ENCODE measurements at places on chromosomes 16 and 17.
A peak's percentile ranks its signal among the peaks of the same experiment; 100 is the strongest.

DNA sequence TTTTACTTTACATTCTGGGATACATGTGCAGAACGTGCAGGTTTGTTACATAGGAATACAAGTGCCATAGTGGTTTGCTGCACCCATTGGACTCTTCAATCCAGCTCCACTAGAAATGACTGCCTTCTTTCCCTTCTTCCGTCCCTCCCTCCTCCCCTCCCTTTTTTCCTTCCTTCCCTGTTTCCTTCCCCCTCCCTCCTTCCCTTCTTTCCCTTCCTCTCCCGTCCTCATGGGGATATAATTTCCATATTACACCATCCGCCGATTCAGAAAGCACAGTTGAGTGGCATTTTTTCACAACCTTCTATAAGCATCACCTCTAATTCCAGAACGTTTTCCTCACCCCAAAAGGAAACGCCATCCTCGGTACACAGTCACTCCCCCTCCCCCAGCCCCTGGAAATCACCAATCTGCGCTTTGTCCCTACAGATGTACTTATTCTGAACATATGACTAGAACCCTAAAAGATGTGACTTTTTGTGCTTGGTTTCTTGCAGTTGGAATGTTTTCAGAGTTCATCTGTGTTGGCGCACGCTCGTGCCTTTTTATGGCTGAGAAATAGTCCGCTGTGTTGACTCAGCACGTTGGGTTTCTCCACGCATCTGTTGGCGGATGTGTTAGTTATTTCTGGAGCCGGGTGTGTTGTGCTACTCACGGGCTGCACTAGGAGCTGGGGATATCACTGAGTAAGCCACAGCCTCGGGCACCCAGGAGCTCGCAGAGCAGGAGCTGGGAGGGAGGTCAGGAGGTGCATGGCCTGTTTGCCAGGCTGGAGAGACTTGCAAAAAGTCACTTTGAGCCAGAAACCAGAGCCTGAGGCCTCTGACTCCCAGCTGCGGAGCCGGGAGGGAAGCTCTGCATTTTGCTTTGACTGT lies 336.4 kb downstream of the SEC14L1 start:
- no peak for DNase-seq

DNA sequence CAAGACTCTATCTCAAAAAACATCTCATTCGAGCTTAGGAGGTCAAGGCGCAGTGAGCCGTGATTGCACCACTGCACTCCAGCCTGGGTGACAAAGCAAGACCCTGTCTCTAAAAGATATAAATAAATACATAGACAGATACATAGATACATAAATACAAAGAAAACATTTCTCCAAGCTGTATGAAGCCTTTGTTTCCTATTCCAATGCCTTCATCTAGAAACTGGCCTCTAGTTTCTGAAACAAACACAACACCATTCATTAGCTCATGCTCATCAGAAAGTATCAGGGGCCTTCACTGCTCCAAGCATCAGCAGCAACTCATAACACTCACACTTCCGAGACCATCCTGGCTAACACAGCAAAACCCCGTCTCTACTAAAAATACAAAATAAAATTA lies 10.3 kb upstream of the ASGR2 start:
- DNase-seq: no peak

DNA sequence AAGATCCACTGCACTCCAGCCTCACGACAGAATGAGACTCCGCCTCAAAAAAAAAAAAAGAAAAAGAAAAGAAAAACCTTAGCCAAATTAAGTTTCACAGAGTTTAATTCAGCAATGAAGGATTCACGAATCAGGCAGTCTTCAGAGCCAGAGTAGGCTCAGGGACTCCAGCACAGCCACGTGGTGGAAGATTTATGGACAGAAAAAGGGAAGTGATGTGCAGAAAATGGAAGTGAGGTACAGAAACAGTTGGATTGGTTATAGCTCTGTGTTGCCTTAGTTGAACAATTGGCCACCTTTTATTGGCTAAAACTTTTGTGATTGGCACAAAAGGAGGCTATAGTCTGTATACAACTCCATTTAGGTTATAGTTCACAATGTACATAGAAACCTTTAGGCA lies 256.6 kb downstream of the HS3ST3B1 start:
- no peak for DNase-seq

- DNase-seq: no peak
Measured at GRCh38 chr17:66849851-66850580, 15.1 kb downstream of the CACNG5 start.

DNA sequence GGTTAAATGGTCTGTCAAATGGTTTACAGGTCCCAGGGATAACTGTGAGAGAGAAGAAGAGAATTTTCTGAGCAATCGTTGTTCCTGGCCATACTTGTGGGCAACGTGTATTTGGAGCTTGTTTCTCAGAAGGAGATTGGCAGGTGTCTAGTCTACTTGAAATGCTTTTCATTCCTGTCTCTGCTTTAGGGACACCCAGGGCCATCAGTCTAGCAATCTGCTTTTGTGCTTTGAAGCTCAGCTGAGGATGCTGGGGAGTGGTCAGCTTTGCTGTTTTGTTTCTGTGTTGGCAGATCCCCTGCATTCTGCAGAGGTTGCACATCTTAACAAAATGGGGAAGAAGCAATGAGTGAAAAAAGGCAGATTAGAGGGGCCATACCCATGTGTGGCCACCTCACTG lies 193.7 kb downstream of the SHISA9 start:
- no peak for DNase-seq

- no peak for DNase-seq
Measured at GRCh38 chr17:17560975-17561374, 30.5 kb downstream of the PEMT start.

- no peak for DNase-seq
Measured at GRCh38 chr17:20203018-20203417, 193.9 kb downstream of the SPECC1 start.

GRCh38 chr17:73776351-73777130 lies 132.3 kb upstream of the SDK2 start:
- no peak for DNase-seq

DNA sequence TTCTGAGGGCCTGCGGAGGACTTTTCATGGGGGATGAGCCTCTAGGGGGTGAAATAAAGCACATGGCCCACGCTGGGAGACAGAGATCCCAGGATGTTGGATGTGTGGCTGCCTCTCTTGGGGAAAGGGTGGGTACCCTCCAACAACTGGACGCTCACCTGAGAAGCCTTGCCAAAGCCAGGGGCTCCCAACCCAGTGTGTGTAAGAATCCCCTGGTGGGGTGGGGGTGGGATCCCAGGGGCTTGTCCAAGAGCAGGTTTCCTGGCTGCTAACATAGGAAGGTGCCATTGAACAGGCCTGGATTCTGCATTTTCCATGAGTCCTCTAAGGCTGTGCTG lies 587 bp downstream of the SNX20 start:
- no peak for DNase-seq

- no peak for DNase-seq
Measured at GRCh38 chr16:47477679-47478078, 16.5 kb downstream of the PHKB start.

DNA sequence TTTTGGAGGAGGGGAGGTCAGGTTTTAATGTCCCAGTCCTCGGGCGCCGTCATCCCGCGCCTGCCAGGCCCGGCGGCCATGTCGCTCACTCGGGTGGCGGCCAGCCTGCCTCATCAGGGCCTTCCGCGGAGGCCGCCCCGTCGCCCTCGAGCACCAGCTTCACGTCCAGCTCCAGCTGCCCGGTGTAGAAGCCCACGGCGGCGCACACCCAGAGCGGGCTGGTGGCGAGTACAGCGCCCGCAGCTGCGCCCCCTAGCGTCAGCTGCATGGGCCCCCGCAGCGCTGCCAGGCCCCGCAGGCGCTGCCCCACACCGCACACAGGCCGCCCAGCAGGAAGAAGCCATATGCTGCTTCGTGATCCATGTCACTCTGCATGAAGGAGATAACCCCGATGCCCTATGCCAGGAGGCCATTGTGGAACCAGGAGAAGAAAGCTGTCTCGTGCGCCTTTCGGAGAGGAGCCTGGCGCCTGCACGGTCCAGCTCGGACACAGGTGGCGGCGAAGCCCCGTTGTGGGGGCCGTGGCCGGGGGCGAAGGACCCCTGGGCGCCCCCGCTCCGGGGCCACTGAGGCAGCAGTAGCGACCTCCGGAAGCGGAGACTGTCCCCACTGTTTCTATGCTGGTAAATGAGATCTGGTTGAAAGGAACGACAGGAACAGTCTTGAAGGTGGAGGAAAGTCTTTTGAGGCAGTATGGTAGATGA lies 9.6 kb downstream of the AP2B1 start:
- DNase-seq: no peak

DNA sequence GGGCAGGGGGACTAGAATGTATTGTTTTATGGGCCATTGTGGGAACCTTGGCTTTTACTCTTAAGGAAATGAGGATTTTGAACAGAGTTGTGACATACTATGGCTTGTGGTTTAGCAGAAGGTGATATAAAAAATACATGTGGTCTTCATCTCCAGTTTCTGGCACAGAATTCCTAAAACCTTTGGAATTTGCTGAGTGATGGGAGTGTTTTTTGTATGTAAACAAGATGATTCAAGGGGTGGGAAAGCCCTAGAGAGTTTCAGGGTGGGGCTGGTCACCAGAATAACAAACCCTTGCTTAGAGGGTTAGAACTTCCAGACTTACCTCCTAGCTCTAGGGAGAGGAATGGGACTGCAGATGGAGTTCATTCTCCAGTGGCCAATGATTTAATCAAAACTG lies 316.1 kb downstream of the PHKB start:
- DNase-seq: no peak

DNA sequence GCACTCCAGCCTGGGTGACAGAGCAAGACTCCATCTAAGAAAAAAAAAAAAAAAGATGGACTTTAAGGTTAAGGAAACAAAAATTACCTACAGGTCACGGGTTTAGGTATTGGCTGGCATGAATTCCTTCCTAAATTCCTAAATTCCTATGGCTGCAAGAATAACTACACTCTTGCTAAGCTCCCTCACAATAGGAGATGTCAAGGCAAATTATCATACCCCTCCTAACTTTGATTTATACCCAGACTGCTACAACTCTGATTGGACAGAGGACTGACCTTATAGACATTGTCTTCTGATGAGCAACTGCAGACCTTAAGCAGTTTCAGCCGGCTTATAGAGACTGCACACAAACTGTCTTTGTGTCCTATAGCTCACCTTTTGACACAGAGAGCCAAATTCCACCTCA lies 25.1 kb upstream of the TMC7 start:
- no peak for DNase-seq

DNA sequence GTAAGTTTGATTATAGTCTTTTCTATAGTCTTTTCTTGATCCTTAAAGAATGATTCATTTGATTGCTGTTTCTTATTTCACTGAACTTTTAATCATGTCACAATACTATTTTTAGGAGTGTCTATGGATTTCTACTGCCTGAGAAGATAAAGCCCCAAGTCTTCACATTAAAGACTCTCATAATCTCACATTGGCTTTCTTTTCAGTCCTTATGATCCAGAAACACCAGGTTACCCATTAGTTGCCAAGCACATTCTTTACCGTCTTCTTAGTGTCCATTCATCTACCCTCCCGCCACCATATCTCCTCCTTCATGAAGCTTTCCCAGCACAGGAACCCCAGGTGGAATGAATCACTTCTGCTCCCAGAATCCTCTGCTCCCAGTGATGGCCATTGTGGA lies 49.5 kb upstream of the MYOCD start:
- no peak for DNase-seq

GRCh38 chr16:67694611-67695010 lies 24.5 kb downstream of the GFOD2 start:
- no peak for DNase-seq

GRCh38 chr17:40124279-40125141 lies 2.7 kb downstream of the MSL1 start:
- peak; percentile 46 for DNase-seq

- no peak for DNase-seq
Measured at GRCh38 chr16:47577029-47577428, 115.9 kb downstream of the PHKB start.

- no peak for DNase-seq
Measured at GRCh38 chr17:81184555-81184954, 18.5 kb upstream of the AATK start.

DNA sequence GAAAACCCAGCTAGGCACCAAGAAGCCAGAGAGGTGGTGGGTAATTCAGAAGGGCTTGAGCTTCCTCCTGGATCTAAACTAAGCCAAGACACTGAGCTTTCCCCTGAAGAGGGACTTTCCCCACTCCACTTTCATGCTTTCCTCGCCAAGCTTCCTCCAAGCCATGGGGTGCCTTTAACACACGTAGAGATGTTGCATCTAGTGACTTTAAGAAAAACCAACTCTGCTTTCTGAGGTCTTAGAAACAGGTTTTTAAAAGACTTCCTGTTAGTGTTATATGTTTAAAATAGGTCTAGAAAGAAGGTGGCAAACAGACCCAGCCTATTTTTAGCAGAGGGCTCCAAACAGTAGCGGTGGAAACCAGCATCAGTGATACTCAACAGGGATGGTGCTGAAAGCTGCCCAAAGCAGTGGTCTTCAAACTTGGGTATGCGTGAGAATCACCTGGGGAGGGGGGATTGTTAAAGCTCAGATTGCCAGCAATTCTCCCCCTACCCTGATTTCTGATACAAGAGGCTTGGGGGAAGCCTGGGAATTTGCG lies 585.6 kb downstream of the CDH13 start:
- no peak for DNase-seq

DNA sequence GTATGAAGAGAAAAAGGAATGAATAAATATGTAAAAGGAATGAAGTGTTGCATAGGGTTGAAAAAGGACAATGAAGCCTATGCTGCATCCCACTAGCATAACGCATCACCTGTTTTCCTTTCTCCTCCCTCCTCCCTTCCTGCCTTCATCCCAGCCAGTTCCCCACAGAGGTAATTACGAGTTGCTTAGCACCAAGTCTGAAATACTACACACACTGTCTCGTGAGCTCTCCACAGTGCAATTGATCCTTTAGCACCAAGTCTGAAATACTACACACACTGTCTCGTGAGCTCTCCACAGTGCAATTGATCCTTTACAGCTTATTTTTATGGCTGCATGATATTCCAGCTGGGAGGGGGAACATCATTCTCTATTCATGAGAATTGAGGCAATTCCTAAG lies 1.1 kb upstream of the DRC7 start:
- no peak for DNase-seq

- peak; percentile 43 for DNase-seq
Measured at GRCh38 chr17:50346313-50347116, 589 bp downstream of the XYLT2 start.

GRCh38 chr16:74601126-74601871 lies 5.6 kb downstream of the GLG1 start:
- no peak for DNase-seq

Measured in AML-193 (cell line).